Natural killer cell (primary cell): ENCODE measurements at places on chromosomes 12 and 14.

GRCh38 chr12:124392271-124392666, 97.4 kb downstream of the RFLNA start:
- peak; percentile 23 for DNase-seq

GRCh38 chr14:99123208-99123870, 148.7 kb downstream of the BCL11B start:
- no peak for DNase-seq

DNA sequence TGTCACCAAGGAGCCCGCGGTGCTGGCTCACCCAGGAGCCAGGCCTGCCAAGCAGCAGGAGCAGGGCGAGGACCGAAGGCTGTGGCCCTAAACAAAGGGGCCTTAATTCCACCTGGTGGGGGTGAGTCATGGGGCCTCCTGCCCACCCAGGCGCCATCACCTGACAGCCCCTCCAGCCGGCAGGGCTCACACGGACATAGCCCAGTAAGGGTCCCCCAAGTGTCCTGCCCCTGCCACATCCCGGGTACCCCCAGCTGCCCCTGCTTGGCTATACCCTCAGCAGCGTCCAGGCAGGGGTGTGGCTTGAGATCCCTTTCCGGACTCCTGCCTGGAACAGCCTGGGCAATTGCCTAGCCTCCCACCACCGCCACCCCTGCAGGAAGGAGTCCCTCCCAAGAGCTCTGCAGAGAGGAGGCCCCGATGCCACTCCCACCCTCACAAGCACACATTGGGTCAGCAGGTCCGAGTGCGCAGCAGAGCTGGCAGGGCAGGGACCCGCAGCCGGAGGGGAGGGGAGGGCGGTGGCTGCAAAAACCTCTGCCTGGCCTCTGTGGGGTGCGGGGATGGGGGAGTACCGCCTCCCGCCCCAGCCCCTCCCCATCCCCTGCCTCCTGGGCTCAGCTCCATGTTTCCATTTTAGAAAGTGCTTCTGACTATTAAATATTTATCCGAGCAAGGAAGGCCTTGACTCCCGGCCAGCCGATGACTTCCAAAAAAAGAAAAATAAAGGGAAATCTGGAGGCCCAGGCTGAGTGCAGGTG, 4.6 kb downstream of the AHNAK2 start:
- no peak for DNase-seq

DNA sequence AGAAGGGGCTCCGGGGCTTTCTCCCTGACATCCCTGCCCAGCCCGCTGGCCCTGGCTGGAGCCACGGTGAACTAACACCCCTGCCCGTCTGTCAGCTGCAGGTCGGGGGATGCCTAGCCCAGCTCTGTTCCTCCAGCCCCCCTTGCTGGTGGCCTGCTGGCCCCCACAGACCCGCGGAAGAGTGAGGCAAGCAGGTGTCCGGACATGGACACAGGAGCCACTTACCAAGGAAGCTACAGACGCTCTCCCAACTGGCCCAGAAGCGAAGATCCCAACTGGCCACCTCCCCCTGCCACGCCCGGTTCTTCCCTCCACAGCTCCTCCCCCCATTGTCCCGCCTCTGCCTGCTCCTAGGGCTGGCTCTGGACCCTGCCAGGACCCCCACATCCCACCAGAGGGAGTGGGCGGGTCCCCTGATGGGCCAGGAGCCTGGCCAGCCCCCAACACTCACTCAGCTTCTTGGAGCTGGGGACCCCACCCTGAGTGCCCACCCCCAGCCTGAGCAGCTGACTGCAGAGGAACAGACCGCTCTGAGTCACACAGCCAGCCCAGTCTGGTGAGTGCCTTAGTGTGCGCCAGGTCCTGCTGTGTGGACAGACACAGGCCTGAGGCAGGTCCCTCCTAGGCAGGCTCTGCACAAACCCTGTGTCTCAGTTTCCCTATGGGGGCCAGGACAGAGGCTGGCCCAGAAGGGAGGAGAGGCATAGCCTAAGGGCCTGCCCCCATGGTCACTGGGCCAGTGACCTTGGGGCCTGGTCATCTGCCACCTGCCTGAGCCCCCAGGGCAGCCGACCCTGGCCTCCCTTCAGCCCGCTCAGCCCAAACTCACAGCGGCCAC, 7.7 kb downstream of the AHNAK2 start:
- no peak for DNase-seq

DNA sequence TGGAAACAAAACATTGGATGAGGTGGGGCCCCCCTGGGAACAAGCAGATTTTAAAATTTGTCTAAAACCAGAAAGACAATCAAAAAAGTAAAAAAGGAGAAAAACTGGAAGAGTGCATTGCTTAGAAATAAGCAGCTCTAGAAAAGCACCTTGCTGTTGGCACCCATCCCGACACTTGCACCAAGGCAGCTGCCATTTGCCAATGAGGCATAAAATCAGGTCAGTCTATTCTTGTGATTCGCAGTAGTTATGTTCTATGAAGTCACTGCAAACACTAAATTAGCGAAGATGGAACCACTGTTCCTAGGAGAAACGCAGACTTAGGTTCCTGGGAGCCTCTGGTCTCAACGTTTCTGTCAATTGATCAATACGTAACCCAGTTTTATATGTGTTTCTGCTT, 16.2 kb downstream of the VPS33A start:
- DNase-seq: no peak

GRCh38 chr14:94702629-94703028, 67.3 kb downstream of the GSC start:
- DNase-seq: no peak

DNA sequence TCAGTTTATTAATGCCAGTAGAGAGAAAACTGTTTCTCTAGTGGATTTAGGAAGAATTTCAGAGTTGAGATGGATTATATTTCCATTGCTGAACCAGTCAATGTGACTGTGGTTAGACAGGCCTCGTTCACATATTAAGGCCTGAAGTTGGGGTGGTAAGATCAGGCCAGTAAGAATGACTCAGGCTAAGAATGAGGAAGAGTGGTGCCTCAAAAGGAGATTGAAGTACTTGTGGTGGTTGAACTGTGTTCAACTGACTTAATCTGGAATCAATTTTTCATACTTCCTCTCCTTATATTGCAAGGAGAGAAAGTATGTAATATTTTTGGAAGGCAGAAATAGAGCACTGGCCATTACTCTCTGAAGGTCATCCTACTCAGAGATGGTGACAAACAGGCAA, 37.8 kb upstream of the ATF7IP start:
- DNase-seq: no peak

DNA sequence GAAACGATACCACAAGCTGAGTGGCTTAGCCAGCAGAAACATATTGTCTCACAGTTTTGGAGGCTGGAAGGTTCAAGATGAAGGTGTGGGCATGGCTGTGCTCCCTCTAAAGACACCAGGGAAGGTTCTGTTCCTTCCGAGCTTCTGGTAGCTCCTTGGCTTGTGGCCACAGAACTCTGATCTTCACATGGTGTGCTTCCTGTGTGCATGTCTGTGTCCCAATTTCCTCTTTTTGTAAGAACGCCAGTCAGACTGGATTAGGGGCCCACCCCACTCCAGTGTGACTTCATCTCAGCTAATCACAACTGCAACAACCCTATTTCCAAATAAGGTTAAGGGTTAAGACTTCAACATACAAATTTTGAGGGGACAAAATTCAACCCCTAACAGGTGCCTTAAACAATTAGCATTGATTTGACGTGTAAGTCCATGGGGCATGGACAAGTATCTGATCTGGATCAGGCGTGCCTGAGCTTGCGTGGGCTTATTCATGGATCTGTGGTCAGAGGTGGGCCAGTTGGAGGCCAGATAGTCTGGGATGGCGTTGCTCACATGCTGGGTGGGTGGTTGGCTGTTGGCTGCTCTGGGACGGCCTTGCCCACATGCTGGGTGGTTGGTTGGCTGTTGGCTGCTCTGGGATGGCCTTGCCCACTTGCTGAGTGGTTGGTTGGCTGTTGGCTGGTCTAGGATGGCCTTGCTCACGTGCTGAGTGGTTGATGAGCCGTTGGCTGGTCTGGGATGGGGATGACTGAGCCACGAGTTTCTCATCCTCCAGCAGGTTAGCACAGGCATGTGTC, 88.5 kb downstream of the LGMN start:
- DNase-seq: no peak

GRCh38 chr12:108597559-108598471, at the start of gene TMEM119:
Gene TMEM119, minus strand, starts transcription at chr12:108598084. Its CDS starts 5,701 bp downstream, at chr12:108592383.
- no peak for DNase-seq

DNA sequence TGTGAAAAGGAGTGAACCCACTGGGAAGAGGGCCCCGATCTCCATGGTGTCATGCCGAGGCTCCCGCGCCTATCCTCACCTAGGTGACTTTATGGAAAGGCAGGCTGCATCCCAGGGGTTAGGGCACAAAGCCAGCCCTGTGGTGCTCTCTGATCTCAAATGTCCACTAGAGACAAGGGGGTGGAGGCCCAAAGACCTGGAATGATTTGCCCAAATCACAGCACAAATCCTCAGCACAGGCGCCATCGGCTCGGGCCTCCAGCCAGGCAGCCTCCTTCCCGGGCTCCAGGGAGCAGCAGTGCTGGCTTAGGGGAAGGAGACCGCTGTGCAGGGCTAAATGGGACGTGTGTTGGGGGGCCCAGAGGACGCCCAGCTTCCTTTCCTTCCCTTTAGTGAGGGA, 17.6 kb downstream of the CHGA start:
- DNase-seq: no peak

- DNase-seq: no peak
Observed at GRCh38 chr14:59349258-59349701, 115.9 kb downstream of the GPR135 start.

GRCh38 chr12:12723149-12723680, 6.0 kb downstream of the CDKN1B start:
- DNase-seq: no peak

DNA sequence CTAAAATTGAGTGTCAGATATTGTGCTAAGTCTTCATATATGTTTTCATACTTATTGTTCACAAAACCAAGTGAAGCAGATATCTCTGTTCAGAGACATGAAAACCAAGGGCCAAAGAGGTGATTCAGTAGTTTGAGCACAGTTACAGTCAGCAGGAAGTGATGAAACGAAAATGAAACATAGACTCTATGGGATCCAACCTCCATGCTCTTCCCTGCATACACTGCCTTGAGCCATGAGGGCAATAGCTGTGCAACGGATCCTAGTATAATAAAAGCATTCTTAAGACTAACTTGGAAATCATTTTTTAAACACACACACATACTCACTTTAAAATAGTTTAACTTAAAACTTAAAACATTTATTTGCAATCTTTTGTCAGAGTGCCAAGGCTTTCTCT, 27.9 kb downstream of the ESR2 start:
- DNase-seq: no peak
